ENCODE measurements at places on chromosomes 7 and 10.
A peak's percentile ranks its signal among the peaks of the same experiment; 100 is the strongest.

GRCh38 chr7:2104107-2104710, 128.5 kb downstream of the MAD1L1 start:
- no peak for DNase-seq

- DNase-seq: no peak
These were observed 16.5 kb downstream of the TRIL start for GRCh38 chr7:28941633-28942032.

DNA sequence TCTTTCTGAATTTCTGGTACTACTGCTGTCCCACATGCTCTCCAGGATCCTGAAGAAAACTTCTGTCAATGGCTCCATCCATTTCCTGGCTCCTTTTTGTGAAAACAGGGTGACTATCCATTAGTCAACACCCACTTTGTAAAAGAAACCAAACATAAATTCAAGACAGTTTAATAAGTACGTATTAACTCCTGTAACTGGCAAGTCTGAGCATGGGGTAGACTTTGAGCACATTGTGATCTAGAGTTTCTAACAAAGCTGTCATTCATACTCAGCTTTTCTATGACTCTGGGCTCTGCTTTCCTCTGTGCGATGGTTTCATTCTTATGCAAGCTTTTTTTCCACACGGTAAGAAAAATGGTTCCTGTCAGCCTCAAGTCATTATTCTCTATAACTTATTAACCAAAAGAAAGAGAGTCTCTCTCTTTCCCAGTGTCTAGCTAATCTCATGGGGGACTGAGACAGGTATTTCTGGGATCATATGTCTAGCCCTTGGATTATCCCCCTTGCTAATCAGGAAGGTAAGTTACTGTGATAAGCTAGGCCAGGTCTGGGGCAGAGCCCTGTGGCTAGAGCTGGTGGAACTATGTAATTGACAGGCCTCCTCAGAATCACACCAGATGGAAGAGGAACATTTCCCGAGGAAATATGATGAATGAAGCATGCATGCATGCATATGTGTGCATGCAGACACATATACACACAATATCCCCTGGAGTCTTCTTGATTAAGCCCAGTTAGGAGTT, 98.5 kb downstream of the GNAI1 start:
- no peak for DNase-seq

DNA sequence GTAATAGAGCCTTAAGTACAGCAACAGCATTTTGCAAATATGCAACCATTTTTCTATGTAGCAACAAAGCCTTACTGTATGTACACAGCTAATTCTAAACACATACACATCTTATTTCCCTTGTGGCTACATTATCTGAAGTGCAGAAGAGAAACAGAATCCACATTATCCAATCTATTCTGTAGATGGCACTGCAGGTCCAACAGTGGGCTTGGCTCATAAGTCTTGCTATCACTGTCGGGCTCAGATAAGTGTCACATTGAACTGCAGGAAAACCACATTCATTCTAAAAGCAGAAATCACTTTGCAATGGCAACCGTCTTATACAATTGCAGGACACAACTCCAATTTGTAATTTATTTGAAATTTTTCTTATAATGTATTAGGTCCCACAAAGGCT, 109.8 kb upstream of the NOBOX start:
- DNase-seq: no peak

GRCh38 chr7:40382145-40382544, 247.3 kb downstream of the SUGCT start:
- no peak for DNase-seq

DNA sequence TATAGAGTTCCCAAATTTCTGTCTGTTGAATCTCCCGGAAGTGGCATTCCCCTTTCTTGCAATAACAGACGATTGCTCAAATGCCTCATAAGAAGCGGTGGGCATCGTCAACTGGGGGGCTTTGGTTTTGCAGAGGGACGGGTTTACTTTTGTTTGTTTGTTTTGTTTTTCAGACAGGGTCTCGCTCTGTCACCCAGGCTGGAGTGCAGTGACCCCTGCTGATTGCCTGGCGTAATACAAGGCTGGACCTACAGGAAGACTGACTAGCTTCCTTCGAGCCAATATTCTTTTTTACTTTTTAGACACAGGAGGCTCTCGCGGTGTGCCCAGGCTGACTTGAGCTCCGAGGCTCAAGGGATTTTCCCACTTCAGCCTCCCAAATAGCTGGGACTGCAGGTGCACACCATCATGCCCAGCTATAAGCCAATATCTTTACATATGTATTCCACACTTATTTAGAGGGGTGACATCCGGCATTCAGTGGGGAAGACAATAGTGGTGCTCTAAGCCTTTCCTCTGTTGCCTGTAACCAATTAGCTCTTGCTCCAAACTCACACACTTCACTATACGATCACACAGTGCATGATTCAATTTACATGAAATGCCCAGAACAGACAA, 58.1 kb downstream of the FHIP2A start:
- DNase-seq: peak; percentile 39

- DNase-seq: peak; percentile 85
These were observed 128.8 kb upstream of the CACNA2D1 start for GRCh38 chr7:82572195-82572880.

- DNase-seq: no peak
These were observed 44.7 kb downstream of the KLF6 start for GRCh38 chr10:3740157-3740871.

GRCh38 chr7:158281441-158281840, 306.2 kb downstream of the PTPRN2 start:
- no peak for DNase-seq

GRCh38 chr7:50473531-50473930, 23.4 kb upstream of the FIGNL1 start:
- DNase-seq: no peak

GRCh38 chr7:131778601-131779000, 222.2 kb upstream of the PODXL start:
- DNase-seq: no peak

DNA sequence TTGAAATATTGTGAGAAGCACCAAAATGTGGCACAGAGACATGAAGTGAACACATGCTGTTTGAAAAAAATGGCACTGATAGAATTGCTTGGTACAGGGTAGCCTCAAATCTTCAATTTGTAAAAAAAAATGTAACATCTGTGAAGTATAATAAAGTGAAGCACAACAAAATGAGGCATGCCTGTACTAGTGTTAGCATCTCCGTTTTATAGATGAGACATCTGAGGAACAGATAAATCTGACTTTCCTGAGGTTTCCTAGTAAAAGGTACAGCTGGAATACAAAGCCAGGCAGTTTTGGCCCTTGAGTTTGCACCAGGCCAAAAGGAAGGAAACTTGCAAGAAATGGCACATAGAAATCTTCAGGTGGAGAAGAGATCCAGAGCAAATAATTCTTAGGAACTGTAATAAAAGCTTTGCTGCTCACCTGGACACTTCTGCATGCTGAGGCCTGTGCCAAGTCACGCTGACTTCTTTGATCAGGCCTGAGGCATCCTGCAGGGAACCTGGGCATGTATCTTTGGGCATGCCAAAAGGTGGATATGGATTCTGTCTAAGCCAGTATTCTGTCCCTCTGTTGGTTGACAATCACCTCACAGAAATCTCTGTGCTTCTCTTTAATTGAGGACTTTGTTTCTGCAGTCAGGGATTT, 251.5 kb upstream of the PLPP4 start:
- no peak for DNase-seq

- peak; percentile 18 for DNase-seq
These were observed 24.3 kb downstream of the TECTB start for GRCh38 chr10:112307358-112308124.

DNA sequence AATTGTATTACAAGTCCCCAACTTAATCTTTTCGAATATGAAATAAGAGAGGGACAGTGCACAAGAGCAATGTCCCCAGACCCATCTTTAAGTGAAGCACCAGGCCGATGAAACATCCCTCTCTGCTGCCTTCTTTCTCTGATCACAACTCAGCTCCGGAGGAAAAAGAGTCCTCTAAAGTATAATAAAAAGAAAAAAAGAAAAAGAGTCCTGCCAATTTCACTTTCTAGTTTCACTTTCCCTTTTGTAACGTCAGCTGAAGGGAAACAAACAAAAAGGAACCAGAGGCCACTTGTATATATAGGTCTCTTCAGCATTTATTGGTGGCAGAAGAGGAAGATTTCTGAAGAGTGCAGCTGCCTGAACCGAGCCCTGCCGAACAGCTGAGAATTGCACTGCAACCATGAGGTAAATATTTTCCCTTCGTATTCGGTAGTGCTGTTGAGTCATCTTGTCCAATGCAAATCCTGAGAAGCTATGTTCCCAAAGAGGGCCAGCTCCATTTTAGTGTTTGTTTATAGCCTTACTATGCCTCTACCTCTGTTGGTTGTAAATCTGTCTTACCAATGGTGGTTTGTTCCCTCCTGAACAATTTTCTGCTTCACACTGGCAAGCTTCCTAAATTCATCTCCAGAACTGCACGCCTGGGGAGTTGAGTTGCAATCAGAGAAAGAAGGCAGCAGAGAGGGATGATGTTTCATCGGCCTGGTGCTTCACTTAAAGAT, at the start of gene IFIT2:
IFIT2 (plus strand) TSS at position 326 of the 725 bp plus-strand sequence; CDS start at position 404, 78 bp downstream.
- no peak for DNase-seq

DNA sequence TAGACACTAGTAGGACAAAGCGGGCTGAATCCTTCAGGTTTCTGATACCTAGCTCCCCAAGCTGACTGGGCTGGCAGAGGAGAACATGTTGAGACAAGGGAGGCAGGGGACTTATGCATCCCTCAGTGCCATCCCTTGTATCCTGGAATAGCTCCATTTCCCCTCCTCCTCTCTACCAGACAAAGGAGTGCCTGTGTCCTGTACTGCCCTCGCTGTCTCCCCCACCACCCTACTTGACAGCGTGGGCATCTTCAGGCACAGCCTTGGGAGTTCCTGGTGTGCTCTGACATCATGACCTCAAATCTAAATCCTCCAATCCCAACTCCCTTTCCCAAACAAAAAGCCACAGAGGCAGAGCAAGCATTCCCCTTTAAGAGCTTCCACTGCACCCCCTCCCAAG, 9.0 kb downstream of the SFXN3 start:
- DNase-seq: no peak

- no peak for DNase-seq
These were observed 134.3 kb upstream of the ASAH2 start for GRCh38 chr10:50385624-50386023.

DNA sequence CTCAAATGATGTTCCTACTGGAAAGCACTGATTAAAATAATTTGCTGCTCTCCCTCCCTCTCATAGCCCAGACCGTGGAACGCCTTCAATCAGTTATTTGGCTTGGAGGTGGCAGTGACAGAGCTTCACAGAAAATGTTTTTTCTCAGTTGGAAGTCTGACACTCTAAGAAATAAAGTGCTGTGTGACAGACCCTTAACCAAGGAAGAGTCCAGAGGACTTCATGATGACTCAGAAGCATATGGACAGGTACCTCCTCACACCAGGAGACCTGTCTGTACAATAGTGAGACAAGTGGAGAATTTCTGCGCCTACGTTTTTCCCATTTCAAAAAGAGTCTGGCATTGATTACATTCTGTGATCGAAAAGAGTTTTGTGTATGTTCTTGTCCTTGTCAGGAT, 295.5 kb downstream of the DOCK4 start:
- DNase-seq: no peak

- no peak for DNase-seq
These were observed 164.5 kb upstream of the LRGUK start for GRCh38 chr7:133962646-133963045.

- no peak for DNase-seq
These were observed 147.9 kb downstream of the CPEB3 start for GRCh38 chr10:92142949-92143348.

DNA sequence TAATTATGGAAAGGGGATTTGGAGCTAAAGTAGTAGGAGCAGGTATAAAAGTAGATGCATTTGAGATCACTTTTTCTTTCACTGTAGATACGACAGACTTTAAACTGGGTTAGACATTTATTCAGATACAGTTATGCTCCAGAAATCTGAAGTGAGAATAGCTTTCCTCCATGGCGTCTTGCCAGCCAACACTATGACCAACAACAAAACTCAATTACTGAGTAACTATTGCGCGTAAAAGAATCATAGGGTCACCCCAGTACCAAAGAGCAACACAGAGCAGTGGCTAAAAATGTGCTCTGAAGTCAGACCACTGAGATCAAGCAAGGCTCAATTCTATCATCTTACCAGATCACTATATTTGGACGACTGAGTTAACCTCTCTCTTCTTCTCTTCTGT, 262.5 kb upstream of the SORCS1 start:
- DNase-seq: no peak
